ENCODE measurements at places on chromosomes 5 and 9.

- no peak for DNase-seq
Observed at GRCh38 chr5:19175776-19176570, 812.0 kb downstream of the CDH18 start.

DNA sequence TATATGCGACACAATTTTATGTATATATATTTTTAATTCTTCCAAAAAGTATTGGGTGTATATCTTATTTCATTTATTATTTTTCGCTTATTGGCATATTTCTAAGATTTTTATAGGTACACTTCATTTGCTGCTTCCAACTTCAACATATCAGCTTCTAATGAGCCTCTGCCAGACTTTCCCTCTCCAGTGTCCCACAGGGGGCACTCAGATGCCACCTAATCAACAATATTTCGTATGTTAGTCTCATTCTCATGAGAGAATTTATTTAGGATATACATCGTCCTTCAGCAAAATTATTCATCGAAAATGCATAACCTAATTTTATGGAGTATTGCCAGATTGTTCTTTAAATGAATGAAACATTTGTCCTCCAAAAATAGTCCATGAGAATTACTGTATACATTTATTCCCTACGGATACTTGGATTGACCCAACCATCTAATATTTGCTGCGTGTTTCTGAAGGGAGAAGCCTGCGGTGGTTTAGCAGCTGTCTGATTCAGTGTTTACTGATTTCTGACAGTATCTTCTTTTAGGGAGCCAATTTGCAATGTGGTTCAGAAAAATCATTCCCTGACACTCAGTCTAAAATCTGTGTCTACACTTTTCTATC, 100.6 kb upstream of the SELENOP start:
- DNase-seq: no peak

GRCh38 chr5:132506094-132506692, 15.6 kb upstream of the IRF1 start:
- DNase-seq: peak; percentile 98

DNA sequence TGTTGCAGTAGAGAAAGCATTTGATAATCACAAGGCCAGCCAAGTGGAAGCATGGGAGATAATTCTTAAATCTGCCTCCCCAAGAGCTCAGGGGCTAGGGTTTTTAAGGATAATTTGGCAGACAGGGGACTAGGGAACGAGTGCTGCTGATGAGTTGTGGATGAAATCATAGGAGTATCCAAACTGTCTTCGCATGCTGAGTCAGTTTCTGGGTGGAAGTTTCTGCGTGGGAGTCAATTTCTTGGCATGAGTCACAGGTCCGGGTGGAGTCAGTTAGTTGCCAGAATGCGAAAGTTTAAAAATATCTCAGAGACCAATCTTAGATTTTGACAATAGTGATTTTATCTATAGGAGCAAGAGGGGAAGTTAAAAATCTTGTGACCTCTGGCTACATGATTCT, 112.6 kb downstream of the TMC1 start:
- no peak for DNase-seq

- peak; percentile 90 for DNase-seq
Observed at GRCh38 chr5:84688566-84688965, 303.9 kb upstream of the EDIL3 start.

GRCh38 chr9:70549926-70550325, 135.5 kb upstream of the KLF9 start:
- DNase-seq: no peak

- DNase-seq: no peak
Observed at GRCh38 chr9:71638627-71639026, 129.7 kb downstream of the CEMIP2 start.

DNA sequence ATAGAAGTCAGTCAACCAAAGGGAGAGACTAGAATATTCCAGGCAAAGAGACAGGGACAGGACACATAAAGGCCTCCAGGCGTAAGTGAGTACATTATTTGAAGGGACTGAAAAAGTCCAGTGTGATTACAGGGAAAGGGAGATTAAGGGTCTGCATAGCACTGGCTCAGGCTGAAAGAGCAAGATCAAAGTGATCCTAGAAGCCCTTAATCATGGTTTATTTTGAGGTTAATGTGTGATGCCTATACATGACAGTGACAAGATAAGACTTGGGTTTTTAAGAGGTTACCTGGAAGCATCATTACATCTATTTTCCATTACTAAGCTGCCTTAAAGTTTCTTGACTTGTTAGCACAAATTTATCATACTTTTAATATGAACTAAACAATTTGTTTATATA, 25.8 kb downstream of the LMBRD2 start:
- no peak for DNase-seq

DNA sequence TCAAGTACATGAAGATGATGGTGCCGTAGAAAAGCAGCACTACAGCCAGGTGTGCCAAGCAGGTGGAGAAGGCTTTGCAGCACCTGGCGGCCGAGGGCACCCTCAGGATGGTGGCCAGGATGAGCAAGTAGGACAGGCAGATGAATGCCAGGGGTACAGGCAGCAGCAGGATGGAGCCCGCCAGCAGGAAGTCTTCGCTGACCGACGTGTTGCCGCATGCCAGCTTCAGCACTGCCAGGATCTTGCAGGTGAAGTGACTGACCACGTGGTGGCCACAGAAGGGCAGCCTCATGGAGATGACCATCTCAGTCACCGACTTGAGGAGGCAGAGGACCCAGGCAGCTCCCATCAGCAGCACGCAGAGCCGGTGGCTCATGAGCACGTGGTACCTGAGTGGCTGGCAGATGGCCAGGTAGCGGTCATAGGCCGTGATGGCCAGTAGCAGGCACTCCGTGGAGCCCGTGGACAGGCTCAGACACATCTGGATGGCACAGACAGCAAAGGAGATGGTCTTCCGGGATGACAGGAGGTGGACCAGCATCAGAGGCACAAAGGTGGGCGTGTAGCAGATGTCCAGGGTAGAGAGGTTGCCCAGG, 482 bp downstream of the OR13J1 start:
- no peak for DNase-seq

GRCh38 chr9:3549225-3549624, 23.4 kb upstream of the RFX3 start:
- no peak for DNase-seq

- no peak for DNase-seq
Observed at GRCh38 chr5:163451489-163451888, 8.4 kb downstream of the NUDCD2 start.

DNA sequence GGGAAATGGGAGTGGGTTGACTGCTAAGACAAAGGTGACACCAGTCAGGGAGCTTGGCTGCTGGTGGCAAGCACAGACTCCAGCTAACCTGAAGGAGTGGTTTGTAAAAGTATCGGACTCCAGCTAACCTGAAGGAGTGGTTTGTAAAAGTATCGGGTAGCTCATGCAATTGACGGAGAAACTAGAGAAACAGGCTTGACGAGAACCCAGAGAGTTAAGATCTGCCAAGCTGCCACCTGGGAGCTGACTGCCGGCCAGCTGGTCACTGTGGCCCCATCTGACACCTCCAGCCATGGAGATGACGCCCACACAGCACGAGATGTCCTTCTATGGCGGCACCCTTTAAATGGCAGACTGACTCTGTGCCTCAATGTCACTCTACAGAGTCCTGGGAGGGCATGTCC, 28.3 kb upstream of the CRB2 start:
- DNase-seq: no peak

DNA sequence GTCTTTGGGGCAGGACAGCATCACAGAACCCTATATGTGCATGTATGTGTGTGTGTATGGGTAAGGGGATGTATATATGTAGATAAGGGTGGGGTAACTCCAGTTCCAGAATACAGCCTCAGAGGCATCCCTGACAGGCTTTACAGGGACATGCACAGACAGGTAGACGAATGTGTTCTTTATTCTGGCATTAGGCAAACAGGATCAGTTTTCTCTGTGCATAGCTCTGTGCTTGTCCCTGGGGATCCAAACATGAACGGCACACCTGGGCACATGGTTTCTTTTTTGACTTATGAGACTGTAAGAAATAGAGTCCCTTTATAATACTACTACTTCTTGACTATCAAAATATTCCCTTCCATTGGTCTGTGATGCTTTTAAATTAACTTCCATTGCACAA, 120.6 kb downstream of the TRIO start:
- DNase-seq: no peak

DNA sequence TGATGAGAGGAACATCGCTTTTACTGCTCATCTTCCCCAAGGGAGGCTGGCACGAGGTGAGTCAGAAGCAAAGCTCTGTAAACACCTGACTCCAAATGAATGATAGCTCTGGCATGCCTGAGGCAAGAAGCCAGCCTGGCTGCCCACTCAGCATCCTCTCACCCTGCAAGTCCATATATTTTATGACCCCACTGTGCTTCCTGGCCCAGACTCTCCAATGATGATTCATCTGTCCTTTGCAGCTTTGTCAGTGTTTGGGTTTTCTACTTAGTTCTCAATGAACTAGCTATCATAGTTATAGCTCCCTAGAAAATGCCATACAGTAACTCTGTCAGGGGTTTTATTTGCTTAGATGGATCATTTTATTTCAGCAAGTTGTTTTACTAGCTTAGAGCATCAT, 52.1 kb upstream of the FSTL4 start:
- peak; percentile 7 for DNase-seq

DNA sequence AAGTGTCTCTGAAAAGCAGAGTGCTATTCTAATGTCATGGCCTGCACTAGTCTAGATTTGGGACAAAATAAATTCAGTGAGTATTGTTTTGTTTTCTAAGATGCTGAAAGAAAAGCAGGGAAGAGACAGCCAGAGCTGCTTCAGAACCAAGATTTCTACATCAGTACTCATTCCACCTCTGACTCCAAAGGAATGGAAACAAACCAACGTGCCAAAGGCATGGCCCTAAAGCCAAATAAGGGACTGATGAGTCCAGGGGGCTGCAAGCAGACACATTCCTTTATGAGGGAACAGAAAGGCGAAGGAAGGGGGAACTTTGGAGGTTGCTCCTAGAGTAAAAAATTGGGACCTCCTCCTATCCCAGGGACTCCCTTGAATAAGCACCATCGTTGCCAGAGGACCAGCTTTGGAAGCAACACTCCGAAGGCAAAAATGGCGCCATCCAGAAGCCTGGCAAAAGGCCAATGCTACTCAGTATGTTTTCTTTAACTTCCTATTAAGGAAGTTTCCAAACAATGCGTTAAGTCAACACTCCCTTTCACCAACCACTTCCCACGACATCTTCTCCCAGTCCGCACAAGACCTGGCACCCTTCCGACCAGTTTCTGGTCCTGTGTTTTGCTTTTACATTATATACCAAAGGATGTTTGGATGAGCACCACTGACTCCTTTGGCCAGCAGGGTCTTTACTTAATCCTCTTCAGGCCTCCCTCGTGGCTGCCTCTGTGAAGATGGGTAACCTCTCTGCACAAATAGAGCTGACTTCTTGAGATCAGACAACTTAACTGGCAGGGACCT, 31.6 kb downstream of the ADAM19 start:
- no peak for DNase-seq

DNA sequence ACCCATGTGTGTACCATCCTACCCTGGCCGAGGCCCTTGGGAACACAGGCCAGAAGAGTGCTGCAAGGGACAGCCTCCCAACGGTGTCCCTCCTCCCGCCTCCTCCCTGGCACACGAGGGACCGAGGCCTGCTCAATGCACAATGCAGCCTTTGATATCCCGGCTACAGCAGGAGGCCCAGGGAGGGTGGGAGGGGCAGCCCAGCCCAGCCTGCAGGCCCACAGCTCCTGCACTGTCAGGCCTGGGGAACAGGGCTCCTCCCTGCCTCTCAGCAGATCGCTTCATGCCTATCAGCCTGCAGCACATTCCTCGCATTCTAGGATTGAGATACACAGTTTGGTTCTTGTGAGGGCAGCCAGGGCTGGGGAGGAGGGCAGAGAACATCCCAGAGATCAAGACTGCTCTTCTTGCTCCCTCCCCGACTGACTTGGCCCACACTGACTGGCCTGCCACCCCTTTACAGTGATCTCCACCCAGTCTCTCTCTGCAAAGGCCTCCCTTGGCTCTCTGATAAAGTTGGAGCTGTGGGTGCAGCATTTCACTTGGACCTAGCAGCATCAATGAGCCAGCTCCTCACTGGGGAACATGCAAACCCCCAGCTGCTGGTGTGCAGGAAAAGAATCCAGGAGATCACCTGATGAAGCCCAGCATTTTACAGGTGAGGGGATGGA, at the start of gene SH3TC2:
Gene SH3TC2, minus strand, starts transcription at position 46 of the 671 bp plus-strand sequence. Its CDS starts 40 bp downstream, at position 6.
- peak; percentile 55 for DNase-seq

- no peak for DNase-seq
Observed at GRCh38 chr5:145189746-145190145, 645.4 kb downstream of the PRELID2 start.

DNA sequence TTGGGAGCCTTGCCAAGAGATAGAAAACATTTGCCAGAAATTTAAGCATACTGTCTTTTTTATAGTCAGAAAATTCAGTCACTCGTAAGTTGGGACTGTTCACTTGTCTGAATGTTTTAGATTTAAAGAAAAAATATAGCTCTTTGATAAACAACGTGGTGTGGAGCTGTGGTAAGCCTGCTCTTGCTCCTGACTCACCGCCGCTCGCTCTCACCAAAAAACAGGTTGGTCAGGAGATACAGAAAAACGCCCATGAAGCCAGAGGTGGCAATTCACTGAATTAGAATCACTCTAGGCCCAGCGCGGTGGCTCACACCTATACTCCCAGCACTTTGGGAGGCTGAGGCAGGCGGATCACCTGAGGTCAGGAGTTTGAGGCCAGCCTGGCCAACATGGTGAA, 6.2 kb downstream of the LNPEP start:
- no peak for DNase-seq

GRCh38 chr5:112696786-112697185, 40.9 kb upstream of the APC start:
- DNase-seq: no peak

DNA sequence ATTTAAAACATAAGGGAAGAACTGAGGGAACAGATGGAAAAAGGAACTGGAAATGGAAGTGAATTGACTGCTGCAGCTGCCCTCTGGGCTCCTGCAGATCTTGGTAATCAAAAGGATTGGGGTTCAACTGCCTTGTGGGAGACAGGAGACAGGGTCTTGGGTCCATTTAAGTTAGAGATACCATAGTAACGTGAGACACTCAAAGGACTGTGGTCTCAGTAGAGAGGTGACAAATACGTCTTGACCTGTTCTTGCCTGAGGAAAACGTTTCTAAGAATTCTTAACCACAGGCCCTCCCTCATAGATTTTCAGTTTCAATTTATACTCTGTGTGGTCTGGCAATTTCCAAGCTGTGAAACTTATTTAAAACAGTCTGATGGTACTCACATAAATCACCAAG, 100.8 kb upstream of the DHFR start:
- no peak for DNase-seq

- DNase-seq: no peak
Observed at GRCh38 chr9:131218370-131218769, 57.9 kb downstream of the FAM78A start.

Data from GM04503 (cell line).